Muscle of arm (tissue), 14 donors: ENCODE measurements at places on chromosomes 6 and 20.

DNA sequence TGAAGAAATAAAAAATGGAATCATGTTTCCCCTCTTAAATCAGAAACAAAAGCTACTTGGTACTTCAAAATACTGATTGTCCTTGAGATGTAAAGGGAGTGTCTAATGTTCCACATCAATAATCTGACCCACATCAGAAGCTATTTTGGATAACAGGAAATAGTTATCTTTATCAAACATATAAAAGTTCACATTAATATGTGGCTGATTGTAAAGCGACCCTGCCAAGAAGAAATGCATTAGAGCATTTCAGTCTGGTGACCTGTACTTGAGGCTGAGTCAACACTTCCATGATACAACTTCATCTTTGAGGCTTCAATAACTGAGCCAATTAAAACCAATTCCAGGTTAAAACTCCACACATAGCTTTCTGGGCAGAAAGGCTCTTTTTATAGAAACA lies 31.8 kb downstream of the SYNE1 start:
- no peak for DNase-seq

GRCh38 chr6:7770601-7771000 lies 44.7 kb downstream of the BMP6 start:
- no peak for DNase-seq

GRCh38 chr6:12504325-12504966 lies 212.1 kb upstream of the PHACTR1 start:
- DNase-seq, result no peak

DNA sequence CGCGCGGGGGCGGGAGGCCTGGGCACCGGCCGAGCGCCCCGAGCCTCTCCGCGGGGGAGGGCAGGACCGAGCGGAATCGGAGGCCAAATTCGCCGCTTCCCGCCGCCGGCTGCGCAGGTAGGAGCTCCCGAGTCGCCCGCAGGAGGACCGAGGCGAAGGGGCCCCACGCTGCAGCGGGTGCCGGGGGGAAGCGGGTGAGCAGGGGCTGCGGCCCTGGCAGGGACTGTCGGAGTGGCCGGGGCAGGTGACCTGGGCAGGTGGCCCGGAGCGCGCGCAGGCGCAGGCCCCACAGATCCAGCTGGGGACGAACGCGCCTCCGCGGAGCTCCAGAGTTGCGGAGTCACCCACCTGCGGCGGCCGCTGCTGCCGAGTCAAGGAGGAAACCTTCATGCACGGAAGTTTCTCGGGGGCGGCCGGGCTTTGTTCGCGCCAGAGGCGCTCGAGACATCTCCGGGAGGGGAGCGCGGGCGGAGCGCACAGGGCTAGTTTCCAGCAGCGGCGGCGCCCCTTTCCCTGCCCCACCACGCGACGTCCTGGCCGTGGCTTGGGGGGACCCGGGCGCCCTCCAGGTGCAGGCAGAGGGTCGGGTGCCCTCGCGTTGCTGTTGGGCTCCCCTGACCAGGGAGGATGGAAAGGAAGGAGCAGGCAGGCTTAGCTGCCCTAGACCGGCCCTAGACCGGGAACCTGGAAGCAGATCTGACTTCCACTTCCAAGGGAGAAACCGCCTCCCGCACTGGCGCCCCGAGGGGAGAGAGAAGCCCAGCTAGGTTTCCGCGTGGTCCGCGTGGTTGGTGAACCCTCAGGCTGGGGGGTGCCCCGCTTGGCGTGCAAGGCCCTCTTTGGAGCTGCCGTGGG lies 590 bp downstream of the SLCO4A1 start:
- no peak for DNase-seq

- DNase-seq, result peak; percentile 69
These were observed 160.0 kb downstream of the TBXT start for GRCh38 chr6:166007349-166008263.

- peak; percentile 51 for DNase-seq
These were observed 117.9 kb upstream of the THBS2 start for GRCh38 chr6:169371344-169372127.

GRCh38 chr6:894274-894673 lies 201.3 kb upstream of the EXOC2 start:
- DNase-seq, result no peak

DNA sequence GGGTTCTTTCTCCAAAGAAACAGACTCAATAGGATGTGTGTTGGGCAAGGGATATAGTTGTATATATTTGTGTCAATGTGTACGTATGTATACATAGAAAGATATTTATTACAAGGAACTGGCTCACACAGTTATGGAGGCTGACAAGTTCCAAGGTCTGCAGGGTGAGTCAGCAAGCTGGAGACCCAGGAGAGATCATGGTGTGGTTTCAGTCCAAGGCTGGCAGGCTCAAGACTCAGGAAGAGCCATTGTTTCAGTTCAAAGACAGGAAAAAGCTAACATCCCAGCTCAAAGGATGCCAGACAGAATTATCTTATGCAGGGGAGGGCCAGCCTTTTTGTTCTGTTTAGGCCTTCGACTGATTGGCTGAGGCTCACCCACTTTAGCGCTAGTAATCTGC lies 89.9 kb upstream of the RALGAPA2 start:
- DNase-seq, result no peak
